ENCODE measurements at places on chromosomes 3 and 15.
A peak's percentile ranks its signal among the peaks of the same experiment; 100 is the strongest.

DNA sequence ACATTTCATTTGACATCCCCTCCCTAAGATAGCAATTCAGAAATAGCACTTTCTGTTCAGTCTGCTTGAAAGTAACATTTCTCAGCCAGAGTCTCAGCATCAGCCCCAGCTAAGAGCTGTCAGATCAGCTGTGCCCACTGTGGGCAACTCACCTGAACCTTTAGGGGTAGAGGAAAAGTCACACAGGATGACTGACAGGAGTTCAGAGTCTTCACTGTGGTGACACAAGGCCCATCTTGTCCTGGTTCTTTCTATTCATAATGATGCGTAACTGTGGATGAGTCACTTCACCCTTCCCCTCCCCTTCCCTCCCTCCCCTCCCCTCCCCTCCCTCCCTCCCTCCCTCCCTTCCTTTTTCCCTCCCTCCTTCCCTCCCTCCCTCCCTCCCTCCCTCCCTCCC is 96.1 kb upstream of the RASGRP1 start:
- no peak for DNase-seq

DNA sequence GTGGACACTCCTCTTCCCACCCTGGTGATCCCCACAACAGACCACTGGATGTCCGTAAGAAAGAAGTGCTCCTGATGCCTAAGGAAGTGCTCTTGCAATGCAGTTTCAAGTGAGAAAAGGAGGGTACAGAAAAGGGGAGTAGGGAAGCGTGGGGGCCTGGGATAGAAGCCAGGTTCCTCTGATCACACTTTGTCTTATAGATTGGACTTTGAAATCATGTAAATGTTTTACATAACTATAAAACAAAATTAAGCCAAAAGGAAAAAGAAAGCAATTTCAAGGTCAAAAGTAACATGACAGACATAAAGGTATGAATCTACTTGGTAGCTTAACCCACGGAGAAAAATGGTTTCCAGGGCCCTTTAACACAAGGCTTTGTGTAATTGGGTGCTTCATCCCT is 107.3 kb upstream of the TRPM1 start:
- DNase-seq = no peak

- no peak for DNase-seq
These were observed 169.7 kb upstream of the TBC1D5 start for GRCh38 chr3:17911986-17912760.

- DNase-seq = no peak
These were observed 79.9 kb downstream of the IGF1R start for GRCh38 chr15:98728082-98728810.

DNA sequence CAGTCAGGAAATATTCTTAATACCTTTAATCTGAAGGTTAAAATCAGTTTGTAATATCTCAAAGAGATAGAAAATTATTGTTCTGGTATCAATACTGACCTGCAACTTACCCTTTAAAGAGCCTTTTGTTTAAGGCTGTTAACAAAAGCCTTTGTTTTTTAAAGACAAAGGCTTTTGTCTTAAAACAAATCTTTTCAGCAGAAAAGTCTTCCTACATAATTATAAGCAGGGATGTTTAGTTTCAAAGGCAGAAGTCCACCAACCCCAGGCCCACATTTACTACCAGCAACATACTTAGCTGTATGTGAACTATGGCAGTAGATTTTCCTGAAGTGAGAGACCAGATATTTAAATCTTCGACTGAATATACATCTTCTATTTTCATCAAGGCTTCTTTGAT is 36.2 kb downstream of the SLC30A4 start:
- DNase-seq = no peak

DNA sequence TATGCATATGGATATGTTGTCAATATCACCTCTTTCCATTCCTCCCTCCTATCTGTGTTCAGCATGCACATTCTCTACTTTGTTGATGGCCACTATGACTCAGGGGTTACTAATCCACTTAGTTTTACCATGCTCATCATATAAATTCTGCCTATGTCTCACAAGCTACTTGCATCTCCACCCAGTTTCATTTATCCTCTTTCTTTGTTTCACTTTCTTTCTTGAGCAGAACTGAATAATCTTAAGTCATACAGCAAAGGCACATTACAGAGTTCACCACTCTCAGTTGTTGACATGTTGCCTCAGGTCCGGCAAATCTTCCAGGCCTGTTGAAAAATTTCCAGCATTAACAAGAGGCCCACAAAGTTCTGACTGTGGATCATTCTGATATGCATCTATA is 71.5 kb downstream of the SSR3 start:
- no peak for DNase-seq

- DNase-seq = peak; percentile 23
These were observed 1.0 kb upstream of the TBC1D21 start for GRCh38 chr15:73872346-73872745.

DNA sequence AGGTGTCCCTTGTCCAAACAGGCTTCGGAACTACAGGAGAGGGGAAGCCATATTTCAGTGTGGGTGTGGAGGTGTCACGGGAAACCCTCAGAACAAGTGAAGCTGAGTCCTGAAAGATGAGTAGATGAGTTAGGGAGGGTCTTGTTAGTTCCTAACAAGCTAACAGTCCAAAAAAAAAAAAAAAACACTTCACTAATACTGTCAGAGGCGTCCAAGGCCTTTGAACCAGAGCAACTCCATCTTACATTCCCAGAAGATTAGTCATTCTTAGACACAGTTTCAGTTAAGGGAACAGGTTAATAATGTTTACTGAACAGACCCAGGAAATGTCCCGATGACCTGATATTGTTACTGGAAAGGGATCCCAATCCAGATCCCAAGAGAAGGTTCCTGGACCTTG is 7.0 kb upstream of the ATP8B4 start:
- DNase-seq = no peak

All from AG04449 (cell line).